ENCODE measurements at places on chromosomes 6 and 20.

- DNase-seq = peak; percentile 94
Measured at GRCh38 chr6:169452117-169452868, 198.6 kb upstream of the THBS2 start.

DNA sequence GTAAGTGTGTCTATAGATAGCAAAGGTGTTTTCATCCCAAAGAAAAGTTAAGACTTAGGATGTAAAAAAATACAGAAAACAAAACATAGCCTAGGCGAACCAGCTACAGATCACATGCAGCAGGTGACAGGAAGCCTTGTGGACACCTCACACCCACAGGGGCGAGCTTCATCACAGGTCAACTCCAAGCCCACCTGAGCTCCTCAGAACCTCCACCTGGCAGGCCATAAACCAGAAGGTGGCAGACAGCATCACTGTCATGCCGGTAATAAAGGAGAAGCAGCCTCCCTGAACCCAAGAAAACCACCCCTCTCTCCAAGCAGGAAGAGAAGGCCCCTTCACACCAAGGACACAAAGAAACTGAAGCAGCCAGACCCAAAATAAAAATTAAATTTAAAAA is 1.0 kb downstream of the RALGAPA2 start:
- DNase-seq = no peak

DNA sequence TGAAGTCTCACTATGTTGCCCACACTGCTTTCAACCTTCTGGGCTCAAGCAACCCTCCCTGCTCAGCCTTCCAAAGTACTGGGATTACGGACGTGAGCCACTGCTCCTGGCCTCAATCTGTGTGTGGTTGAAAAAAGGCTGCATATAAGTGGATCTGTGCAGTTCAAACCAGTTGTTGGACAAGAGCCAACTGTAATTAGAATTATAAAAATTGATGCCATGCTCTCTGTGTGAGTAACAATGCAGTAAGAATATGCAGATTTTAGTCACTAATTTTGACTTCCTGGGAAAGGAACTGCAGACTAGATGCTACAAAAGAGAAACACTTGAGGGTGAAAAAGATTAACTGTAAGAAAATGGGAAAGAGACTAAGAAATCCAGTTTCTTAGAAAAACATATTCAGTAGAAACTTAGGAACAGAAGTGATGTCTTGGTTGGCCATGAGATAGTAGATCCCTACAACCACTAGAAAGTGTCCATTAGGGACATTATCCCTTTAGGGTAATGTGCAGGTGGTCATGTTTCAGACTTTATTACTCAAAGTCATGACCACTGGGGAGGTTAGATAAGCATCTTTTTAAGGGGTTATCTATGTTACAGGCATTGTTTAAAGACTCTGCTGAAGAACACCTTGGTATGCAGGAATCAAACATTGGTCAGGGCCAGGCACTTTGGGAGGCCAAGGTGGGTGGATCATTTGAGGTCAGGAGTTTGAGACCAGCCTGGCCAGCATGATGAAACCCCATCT is 26.3 kb downstream of the ITCH start:
- DNase-seq = no peak

DNA sequence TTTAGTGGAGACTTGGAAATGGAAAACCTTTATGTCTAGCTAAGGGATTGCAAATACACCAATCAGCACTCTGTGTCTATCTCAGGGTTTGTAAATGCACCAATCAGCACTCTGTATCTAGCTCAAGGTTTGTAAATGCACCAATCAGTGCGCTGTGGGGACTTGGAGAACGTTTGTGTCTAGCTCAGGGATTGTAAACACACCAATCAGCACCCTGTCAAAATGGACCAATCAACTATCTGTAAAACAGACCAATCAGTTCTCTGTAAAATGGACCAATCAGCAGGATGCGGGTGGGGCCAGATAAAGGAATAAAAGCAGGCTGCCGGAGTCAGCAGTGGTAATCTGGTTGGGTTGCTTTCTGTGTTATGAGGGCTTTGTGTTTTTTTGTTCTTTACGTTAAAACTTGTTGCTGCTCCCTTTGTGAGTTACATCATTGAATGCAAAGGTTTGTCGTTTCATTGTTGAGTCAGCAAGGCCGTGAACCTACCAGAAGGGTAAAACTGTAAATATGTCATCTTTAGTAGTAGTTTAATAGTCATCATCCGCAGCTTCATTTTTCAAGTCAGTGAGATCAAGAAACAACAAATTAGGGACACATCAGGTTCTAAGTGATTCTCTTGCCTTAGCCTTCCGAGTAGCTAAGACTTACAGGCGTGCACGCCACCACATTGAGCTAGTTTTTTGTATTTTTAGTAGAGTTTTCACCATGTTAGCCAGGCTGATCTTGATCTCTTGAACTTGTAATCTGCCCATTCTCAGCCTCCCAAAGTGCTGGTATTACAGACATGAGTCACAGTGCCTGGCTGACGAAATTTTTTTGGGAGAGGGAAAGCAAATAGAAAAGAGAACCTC is 22.7 kb upstream of the NUP153 start:
- DNase-seq = no peak

All from sigmoid colon (tissue), 7 donors.